ENCODE measurements at places on chromosomes 5 and 9.

GRCh38 chr5:45093377-45093776 is 284.6 kb downstream of the MRPS30 start:
- no peak for DNase-seq

DNA sequence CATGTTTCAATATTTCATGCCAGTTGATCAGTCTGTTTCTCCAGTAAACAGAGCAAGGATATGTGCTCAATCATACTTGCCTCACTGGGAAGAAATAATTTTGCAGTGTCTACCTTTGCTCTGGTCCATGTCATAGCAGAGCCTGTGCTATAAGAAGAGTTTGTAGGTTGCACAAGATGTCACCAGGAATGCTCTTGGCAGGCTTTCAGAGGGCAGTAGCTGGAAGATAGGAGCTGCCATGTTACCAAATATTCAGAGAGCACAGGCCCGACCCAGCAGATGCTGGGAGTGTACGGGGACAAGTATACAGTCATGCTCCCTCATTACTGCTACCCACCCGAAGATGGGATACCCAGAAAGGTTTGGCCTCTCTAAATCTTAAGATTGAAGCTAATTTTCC is 102.7 kb downstream of the UGCG start:
- no peak for DNase-seq

- DNase-seq: no peak
Observed at GRCh38 chr5:6820851-6821479, 107.7 kb downstream of the TENT4A start.

DNA sequence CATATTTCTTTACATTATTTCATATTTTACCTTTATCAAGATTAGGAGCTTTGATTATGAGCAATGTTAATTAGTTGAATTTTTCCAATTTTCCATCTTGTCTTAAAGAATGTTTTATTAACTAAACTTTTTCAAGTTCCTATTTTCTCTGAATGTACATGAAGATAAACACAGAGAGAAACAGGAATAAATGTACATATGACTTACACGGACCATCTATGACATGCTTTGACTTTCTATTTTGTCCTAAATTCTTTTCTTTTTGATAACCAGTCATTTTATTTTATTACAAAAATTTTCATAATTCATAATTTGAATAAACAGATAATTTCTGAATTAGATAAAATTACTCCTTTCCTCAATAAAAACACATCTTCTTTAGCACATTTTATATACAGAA is 1038.8 kb upstream of the ARRDC3 start:
- DNase-seq: no peak

DNA sequence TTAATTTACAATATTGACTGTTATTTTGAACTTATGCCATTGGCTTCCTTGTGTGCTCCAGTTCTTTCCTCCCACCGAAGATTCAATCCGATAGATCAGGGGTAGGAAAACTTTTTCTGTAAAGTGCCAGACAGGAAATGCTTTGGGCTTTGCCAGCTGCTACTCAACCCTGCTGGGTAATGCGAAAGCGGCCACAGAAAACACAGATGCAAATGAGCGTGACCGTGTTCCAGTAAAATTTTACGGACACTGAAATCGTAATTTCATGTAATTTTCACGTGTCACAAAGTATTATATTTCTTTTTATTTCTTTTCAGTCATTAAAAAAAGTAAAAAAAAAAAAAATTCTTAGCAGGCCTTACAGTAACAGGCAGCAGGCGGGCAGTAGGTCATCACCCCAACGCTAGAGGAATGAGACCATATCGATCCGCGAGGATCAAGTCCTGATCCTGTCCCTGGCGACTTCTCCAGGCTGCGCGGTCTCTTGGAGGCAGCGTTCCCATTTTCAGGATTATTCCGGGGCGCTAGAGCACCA is 599 bp downstream of the NMRK1 start:
- no peak for DNase-seq

DNA sequence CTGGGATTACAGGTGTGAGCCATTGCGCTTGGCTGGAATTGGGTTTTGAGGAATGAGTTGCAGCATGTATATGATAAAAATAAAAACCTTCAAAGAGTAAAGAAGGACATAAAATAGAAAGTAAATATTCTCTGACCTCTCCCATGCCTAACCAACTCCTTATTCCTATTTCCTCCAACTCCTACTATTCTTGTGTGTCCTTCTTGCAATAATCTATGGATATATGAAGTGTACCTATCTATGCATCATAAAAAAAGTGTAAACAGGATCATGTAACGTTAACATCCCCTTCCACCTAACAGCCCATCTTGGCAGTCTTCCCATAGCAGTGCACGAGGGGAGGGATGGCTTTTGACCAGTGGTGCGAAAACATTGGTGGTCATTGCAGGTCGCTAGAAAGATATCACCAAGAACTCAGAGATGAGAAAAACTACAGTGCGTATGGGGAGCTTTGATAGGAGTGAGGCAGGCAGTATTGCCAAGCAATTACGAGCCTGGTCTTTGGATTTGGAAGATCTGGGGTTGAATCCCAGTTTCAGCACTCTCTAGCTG is 69.9 kb downstream of the PPARGC1B start:
- no peak for DNase-seq

DNA sequence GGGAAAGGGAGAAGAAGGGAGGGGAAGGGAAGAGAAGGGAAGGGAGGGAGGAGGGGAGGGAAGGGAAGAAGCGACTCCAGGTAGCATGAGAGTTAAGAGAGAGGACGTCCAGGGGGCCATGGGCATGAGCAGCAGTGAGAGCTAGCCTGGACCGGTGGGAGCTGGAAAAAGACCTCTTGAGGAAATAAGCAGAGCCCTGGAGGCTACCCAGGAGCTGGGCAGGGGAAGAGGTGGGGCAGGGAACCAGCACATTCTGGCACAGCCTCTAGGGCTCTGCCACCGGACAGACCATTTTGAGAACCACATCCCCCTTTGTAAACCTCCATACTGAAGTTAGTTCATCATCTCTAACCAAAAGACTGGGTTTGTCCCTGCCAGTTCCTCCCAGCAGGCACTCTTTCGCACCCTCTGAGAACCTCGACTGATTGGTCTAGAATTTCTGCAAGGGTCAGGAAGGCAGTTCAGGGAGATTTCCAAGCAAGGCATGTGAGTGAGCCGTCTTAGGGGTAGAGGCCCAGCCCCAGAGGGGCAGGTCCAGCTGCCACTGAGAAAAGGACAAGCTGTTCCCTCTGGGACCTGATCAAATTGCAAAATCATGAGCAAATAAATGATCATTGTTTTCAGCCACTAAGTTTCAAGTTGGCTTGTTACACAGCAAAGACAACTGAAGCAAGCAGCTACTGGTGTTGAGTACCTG is 11.6 kb downstream of the NAIF1 start:
- no peak for DNase-seq

DNA sequence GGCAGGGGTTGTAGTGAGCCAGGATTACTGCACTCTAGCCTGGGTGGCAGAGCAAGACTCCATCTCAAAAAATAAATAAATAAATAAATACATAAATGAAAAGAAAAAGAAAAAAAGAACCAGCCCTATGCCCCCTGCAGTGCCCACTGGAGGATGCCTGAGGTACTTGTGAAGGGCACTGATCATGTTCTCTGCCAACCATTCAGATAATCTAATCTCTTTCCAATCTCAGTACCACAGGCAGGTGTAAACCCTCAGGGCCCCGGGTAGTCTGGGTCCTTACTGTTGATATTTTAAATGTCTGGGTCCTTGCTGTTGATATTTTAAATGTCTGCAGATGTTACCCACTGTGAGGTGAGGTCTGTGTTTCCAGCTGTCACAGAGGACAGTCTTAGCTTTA is 321.8 kb upstream of the ADCY2 start:
- DNase-seq: no peak

DNA sequence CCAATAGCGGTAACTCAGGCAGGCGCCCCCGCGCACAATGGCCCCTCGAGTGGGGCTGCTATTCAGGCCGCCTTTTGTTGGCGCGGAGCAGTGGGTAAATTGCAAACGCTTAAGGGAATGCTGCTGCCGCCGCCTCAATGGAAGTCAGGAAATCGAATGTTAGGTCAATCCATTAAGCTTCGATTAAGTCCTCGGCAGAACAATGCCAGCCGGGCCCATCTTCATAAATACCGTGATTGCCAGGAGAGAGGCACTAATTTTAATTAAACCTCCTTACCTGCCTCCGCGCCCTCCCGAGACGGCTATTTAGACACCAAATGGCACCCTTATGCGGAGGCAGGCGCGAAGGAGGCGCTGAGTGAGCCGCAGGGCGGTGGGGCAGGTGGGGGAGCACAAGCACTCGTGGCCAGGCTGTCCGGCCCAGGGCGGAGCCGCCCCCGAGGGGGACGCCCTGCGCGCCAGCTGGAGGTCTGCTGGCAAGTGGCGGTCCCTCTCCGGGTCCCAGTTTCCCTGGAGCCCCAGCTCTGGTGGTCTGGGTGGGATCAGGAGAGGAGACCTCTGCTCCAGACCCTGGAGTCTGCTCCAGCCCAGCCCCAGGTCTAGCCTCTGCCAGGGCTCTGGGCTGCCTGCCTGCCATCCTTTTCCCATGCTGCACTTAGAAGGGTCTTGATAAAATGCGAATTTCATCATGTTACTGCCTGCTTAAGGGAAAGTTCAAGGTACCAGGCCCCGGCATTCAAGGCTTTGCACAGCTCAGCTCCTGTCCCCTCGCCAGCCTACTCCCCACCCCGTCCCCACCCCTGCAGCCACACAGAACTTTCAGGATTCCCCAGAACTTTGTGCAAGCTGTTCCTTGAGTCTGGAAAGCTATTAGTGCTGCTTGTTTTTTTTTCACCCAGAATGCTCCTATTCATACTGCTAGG is 19.7 kb downstream of the NR5A1 start:
- DNase-seq: no peak

DNA sequence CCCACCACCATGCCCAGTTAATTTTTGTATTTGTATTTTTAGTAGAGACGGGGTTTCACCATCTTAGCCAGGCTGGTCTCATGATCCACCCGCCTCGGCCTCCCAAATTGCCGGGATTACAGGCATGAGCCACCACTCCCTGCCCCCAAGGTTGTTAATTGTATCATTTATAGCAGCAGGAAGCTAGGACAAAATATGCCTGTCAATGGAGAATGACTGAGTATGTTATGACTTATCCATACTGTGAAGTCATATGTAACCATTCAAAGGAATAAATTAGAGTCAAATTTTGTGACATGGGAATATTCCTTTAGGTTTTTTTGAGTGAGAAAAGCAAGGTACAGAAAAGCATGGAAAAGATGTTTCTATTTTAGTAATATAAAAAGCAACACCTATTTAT is 3.9 kb upstream of the DAB2 start:
- DNase-seq: no peak

GRCh38 chr9:127502706-127503378 is 51.5 kb downstream of the LRSAM1 start:
- DNase-seq: no peak

- no peak for DNase-seq
Observed at GRCh38 chr5:110112348-110112747, 422.6 kb downstream of the MAN2A1 start.

DNA sequence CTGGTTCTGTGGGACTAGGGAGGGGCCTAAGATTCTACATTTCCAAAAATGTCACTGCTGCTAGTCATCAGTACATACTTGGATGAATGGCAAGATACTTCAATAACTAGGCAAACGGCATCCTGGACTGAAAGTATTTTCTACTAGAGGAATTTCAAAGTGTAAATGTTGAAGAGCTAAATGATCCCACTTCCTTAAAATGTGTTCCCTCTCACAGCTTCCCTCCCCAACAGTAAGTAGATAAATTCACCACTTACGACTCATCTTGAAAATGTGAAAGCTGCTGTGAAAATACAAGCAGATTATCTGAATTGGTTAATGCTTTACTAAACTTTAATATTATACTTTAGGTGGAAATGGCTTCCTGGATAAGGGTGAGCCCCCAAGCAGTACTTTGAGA is 1571.5 kb upstream of the WWC1 start:
- no peak for DNase-seq

DNA sequence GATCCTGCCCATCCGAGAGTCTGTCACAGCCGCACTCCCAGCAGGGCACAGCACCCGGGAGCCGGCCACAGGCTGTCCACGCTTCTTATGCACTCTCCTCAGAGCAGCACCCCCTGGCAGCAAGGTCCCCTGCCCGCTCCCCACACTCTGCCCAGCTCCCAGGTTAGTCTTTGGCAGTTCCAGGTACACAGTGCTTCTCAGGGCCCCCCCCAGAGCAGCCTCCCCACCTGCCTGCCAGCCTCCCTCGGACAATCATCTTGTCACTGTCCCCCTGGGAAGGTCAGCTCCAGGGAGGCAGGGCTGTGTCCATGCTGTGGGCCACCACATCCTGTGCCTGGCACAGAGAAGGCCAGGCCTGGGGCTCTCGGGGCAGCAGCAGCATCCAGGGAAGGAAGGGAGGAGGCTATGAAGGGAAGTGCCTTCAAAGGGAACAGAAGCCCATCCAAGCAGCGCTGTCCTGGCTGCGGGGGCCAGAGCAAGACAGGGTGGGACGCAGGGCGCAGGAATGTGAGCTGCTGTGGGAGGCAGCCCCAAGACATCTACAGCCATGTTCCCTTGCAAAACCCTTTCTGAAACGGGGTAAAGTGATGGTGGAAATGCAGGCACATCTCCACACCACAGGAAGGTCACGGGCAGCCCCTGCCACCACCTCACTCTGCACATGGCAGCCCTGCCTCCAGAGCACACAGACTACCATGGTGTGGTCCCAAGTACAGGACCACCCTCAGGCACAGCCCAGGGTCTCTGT is 68.6 kb upstream of the ADAMTS2 start:
- no peak for DNase-seq

DNA sequence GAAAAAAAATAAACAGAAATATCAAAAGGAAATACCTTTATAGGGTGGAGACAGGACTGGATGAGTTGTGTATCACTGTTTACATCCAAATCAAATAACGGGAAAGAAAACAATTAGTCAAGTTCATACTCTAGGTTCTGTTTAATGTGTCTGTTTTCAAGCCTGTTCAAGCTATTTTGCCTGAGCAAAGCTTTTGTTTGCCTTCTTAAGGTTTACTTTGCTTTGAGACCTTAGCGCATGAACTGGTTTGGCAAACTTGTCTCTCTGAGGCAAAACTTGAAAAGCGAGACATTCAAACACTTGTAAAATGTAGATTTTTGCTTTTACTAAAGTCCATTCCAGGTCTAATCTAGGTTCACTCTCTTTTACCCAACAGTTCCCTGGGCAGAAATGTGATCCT is 174.1 kb upstream of the RFX3 start:
- DNase-seq: no peak

- DNase-seq: no peak
Observed at GRCh38 chr5:28576022-28576421, 1537.6 kb upstream of the CDH9 start.

DNA sequence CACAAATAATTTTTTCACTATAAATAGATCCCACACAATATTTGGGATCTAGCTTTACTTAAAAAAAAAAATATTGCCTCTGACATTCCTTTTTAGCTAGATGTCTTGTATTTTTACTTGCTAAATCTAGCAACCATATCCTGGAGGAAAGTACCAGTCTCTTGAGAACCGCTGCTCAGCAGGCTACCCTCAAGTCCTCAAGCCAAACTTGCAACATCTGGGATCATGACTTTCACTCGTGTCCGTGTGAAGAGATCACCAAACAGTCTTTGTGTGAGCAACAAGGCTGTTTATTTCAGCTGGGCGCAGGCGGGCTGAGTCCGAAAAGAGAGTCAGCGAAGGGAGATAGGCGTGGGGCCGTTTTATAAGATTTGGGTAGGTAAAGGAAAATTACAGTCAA is 180.3 kb upstream of the FER start:
- DNase-seq: no peak

GRCh38 chr9:8206720-8207119 is 407.1 kb upstream of the DMAC1 start:
- DNase-seq: no peak
